ENCODE measurements at places on chromosomes 1 and 21.

GRCh38 chr1:207352554-207352953, 31.1 kb downstream of the CD55 start:
- DNase-seq: no peak

- no peak for DNase-seq
Measured at GRCh38 chr1:13730291-13730690, 30.3 kb downstream of the PRDM2 start.

DNA sequence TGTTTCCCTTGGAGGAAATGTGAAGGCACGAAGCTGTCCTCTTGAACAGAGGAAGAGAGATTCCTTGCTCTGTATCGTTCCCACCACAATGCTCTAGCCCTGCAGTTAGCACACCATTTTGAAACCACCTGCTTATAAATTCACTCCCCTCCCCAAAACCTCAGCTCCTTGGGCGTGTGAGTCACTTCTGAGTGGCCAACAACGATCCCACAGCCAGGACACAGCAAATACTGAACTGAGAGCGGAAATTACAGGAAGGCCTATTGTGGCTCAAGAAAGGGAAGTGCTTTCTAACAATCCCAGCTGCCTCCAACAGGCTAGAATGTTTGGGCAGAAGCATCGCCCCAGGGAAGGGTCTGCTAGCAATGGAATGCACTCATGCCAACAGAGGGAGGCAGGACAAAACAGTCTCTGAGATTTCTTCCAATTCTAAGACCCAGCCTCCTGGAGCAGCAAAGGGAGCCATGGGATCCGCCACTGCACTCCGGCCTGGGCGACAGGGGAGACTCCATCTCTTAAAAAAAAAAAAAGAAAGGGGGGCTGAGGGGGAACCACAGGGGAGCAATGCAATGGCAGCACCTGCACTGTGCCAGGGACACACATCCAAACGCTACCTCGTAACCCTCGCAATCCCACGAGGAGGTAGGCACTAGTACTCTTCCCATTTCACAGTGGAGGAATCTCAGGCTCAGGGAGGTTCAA, 1.9 kb downstream of the TMEM53 start:
- DNase-seq: no peak

DNA sequence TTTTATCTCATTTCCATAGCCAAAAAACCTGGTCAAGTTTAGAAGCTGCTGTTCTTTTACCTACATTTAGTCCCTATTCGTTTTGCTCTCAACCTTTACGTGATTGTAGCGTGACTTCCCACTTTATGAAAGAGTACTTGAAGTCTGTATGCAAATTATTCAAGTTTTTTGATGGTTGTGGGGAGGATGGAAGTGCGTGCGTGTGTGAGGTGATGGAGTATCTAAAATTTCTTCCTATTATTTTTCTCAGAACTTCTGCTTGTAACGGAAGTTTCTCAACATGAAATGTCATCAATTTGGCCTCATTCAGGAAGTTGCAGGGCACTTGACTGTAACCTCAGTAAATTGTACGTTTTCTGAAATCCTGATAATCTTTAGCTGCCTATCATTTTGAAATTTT, 64.0 kb downstream of the SAMSN1 start:
- no peak for DNase-seq

DNA sequence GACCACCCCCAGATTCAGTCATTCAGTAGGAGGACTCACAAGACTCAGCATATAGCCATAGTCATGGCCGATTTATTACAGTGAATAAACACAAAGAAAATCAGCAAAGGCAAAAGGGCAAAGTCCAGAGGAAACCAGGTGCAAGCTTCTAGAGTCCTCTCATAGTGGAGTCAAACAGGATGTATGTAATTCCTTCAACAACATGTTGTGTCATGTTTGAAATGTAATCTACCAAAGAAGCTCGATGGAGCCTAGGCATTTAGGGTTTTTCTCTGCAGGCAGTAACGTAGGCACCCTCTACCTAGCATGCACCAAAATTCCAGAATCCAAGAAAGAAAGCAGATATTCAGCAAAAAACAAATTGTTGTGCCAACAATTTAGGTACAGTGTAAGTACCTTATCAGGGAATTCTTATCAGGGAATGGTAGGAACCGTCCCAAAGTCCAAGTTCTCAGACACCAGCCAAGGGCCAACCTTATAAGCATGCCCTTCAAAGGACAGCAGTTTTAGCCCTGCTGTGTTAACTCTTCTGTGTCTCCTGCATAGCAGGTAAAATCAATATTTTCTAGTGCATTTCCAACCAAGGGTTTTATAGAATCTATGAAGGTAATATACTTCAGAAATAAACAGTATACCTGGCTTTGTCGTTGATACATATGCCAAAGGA, 16.1 kb upstream of the SLAMF6 start:
- DNase-seq: no peak

GRCh38 chr1:247331172-247331524, 519 bp downstream of the ZNF496 start:
- DNase-seq: peak; percentile 55

GRCh38 chr1:168437821-168438220, 106.0 kb downstream of the XCL2 start:
- no peak for DNase-seq

DNA sequence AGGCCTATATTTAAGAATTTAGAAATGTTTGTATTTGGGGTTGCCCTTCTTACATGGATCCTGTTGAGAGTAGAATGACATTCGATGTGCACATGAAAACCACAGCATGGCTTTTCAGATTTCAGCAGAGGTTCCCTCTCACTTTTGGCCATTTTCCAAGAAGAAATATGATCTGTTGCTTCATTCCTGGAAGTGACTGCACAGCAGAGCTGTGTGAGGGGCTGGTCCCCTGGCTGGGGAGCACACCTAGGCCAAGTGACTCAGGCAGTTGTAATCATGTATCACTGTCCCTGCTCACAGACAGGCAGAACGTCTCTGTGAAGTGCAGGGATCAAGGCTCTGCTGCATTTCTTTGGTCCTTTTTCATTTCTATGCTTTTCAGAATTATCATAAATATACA, 32.3 kb downstream of the AGT start:
- peak; percentile 86 for DNase-seq

DNA sequence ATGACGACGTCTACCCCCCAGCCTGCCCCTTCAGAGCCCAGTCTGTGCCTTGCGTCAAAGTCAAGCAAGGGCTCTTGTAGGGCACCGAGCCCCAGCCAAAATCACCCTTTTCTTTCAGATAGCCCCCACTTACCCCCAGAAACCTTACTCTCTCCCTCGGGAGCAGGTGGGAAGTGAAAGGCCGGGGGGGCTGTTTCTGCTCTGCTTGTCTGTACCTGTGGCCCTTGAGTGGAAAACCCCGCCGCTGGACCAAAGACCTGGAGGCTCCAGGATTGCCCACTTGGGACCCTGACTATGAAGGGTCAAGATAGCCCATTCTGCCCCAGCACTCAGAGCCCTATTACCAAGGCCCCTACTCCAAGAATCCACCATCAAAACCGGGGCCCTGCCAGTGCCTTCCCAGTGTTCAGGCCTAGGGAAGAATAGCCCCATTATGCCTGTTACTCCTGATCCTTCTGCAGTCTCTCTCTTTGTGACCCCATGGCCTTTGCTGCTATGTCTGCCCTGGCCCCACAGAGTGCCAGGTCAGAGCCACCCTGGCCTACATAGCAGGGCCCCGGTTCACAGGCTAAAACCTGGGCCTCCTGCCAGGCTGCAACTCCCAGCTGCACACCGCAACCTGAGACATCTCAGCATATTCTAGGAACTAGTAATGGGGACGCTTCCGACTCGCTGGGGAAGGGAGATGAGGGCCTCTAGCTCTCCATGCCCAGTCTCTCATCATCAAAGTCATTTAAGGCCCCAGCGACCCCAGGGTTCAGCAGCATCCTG, 22.2 kb upstream of the HPDL start:
- peak; percentile 23 for DNase-seq

GRCh38 chr1:13619909-13620308, 36.3 kb downstream of the PDPN start:
- no peak for DNase-seq

GRCh38 chr1:43267291-43267805, 2.4 kb upstream of the TMEM125 start:
- DNase-seq: no peak

DNA sequence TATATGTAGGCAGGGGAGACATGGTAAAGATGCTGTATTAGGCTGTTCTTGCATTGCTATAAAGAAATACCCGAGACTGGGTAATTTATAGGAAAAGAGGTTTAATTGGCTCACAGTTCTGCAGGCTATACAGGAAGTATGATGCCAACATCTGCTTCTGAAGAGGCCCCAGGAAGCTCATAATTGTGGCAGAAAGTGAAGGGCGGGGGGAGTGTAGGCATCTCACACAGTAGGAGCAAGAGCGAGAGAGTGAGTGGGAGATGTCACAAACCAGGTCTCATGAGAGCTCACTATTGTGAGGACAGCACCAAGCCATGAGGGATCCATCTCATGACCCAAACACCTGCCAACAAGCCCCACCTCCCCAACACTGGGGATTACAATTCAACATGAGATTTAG, 21.1 kb downstream of the MAN1A2 start:
- no peak for DNase-seq

GRCh38 chr1:115275216-115275615, 62.8 kb downstream of the NGF start:
- no peak for DNase-seq

DNA sequence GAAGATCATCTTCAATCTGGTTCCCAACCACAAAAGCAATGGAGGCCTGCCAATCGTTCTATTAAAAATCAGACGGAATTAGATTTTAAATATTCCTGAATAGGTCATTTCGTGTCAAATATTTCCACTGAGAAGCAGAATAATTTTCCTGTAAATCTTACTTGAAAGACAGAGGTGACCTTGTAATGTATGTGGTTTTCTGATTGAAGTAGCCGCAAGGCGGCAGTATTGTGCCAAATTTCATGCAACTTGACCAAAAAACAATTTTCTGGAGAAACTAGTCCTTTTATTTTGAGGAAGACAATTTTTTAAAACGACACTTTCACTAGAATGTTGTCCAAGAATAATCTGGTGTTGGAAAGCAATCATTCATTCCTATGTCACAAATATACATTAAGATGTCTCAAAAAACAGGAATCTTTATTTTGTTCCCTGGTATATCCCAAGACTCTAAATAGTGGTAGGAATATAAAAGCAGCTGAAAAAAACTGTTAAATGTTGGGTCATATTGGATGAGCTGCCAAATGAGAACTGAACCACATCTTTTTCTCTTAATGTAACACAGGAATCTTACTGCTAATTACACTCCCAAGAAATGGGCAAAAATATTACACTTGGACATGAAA, 33.6 kb downstream of the SPAG17 start:
- DNase-seq: no peak

- no peak for DNase-seq
Measured at GRCh38 chr1:7322283-7322785, 448.8 kb upstream of the VAMP3 start.

DNA sequence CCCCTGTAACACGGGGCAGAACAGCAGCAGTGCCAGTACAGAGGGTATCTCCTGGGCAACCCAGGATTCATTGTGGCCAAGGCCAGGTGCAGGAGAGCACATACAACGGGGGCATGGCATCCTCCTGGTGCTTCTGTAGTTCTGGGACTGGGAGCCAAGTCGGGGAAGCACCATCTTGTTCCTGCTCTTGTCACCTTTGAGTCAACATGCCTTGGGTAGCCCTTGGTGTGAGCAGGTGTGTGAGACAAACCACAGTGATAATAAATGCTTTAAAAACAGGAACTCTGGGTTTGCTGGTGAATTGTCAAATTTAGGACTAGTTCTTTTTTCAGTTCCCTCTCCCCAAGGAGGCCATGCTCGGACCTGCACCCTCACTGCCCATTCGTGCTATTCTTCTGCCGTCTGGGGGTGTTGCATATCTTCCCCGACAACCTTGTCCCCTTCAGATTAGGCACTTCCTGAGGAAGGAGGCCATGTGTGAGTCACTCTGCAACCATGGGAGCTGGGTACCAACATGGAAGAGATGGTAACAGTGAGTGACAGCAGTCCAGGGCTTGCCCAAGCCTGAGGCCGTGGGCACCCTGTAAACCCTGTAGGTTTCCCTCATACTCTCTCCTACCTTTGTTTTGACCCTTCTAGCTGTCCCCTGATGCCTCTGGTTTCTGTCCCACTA, 150.2 kb downstream of the GRIK3 start:
- DNase-seq: no peak

GRCh38 chr1:22286491-22286890, 143.6 kb upstream of the WNT4 start:
- no peak for DNase-seq

DNA sequence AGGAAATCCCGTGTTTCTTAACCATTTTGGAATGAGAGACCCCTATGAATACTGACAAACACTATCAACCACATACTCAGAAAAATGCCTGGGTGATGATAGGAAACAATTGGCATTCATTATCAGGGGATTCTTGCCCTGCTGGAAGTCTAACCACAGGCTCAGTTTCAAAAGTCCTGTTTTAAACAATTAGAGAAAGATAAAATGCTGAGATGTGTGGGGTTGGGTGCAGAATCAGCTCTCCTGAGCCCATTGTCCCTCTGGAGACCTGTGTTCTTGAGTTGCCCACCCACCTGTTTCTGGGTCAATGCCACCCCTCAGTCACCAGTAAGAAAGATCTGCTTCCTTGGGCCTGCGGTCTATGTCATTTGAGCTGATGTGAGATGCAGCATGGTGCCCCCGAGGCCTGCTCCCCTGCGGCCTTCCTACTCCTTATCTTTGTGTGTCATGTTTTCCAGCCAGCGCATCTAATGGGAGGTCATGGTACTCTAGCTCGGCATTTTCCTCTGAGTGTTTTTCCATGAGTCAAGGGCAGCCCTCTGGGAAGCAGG, 130.3 kb upstream of the PLXNA2 start:
- no peak for DNase-seq

- DNase-seq: no peak
Measured at GRCh38 chr1:64843675-64844074, 98.8 kb downstream of the RAVER2 start.
